A172 (cell line): ENCODE measurements at places on chromosomes 16 and 17. TPM values are rescaled to one million over a fixed set of nuclear protein-coding genes. Genes with fewer than 3 reads are reported as not detected.

Gene CALCOCO2
- 50.3 and 78.4 TPM in 2 replicates for total RNA-seq

Gene HBA1
- total RNA-seq: not detected in 2 replicates

GRCh38 chr17:47279062-47279801, 25.6 kb downstream of the ITGB3 start:
- DNase-seq: peak; percentile 95

DNA sequence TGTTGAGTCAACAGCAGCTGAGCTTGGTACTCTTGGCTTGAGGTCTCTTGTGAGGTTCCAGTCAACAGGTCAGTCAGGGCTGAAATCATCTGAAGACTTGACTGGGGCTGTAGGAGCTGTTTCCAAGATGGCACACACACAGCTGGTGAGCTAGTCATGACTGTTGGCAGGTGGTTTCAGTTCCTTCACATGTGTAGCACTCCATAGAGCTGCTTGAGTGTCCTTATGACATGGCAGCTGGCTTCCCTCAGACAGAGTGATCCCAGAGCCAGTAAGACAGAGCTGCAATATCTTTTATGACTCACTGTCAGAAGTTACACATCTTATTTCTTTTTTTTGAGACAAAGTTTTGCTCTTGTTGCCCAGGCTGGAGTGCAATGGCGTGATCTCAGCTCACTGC, 19.5 kb upstream of the GAS7 start:
- no peak for DNase-seq

DNA sequence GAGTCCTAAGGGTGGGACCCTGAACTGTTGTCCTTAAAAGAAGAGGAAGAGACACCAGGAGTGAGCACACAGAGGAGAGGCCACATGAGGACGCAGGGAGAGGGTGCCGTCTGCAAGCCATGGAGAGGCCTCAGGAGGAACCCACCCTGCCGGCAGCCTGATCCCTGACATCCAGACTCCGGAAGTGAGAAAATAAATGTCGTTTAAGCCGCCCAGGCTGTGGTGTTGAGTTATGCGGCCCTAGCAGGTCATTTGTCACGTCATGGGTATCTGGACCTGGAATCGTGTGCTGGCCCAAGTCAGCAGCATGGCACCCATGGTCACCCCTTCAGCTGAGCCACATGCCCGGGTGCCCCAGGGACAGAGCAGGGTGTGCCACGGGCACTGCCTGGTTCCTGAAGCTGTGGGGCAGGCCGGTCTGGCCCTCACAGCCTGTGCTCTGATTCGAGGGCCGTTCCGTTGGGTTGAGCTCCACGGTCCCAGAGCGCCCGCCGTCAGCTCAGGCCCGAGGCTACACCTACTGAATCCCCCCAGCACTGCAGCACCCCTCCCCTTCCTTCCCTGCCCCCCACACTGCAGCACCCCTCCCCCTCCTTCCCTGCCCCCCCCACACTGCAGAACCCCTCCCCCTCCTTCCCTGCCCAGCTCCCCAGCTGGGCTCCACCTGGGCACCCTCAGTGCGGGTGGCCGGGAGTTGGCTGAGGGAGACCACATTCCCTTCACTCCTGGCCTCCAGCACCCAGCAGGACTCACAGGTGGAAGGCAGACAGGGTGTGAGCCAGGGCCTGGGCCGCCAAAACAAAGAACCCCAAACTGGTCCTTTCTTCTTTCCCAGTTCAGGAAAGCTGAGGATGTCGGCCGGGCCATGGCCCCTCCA, 2.7 kb upstream of the CCDC57 start:
- no peak for DNase-seq

GRCh38 chr16:2244926-2245795, 6.2 kb downstream of the ECI1 start:
- no peak for DNase-seq

GRCh38 chr16:79380995-79381602, 219.4 kb downstream of the MAF start:
- DNase-seq: no peak

DNA sequence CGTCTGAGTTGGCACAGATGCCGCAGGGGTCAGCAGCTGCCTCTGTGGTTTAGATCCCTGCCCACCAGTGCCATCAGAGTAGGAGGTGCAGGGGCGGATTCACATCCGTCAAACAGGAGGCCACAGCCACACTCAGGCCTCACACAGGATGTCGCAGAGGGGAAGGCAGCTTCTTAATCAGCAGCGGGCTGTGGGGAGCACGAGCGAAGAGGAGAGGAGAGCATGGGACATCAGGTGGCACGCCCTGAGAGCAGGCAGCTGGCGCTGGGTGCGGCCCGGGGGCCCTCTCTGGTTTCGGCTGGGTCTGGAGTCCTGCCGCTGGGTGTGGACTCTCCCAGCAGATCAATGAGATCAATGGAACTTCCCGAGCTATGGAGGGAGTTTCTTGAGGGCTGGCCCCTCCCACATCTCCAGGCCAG, 9.6 kb downstream of the LLGL2 start:
- no peak for DNase-seq

GRCh38 chr17:19880393-19880792, 12.7 kb upstream of the ULK2 start:
- no peak for DNase-seq

- DNase-seq: no peak
Measured at GRCh38 chr17:46851029-46851741, at the start of gene WNT9B. Gene WNT9B, plus strand, starts transcription at chr17:46851583. Its CDS starts 56 bp downstream, at chr17:46851639.
